Left ventricle myocardium superior (tissue), 1 donor: ENCODE measurements at places on chromosomes 4 and X. TPM values are rescaled to one million over a fixed set of nuclear protein-coding genes. Genes with fewer than 3 reads are reported as not detected.

Gene DCAF12L1
- total RNA-seq: not detected

GRCh38 chr4:85591406-85592098 lies 116.6 kb downstream of the ARHGAP24 start:
- no peak for DNase-seq

DNA sequence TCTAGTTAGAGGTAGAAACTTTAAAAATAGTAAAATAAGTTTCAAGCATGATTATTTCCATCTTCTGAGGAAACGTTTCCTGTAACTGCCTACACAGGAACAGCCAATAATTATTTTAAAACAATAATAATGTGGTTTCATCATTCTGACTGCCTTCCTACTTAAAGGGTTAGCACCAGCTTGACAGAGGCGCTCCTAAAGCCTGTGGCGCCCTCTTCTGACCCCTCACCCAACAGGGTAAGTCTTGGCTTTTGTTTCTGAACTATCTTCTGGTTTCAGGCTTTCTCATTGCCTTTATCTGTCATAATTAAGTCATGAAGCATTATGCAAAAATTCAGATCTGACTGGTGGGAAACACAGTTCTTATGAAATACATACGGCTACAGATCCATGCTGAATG lies 96.7 kb downstream of the ITM2A start:
- DNase-seq: peak; percentile 39

GRCh38 chr4:107213410-107213809 lies 177.3 kb upstream of the DKK2 start:
- DNase-seq: no peak

DNA sequence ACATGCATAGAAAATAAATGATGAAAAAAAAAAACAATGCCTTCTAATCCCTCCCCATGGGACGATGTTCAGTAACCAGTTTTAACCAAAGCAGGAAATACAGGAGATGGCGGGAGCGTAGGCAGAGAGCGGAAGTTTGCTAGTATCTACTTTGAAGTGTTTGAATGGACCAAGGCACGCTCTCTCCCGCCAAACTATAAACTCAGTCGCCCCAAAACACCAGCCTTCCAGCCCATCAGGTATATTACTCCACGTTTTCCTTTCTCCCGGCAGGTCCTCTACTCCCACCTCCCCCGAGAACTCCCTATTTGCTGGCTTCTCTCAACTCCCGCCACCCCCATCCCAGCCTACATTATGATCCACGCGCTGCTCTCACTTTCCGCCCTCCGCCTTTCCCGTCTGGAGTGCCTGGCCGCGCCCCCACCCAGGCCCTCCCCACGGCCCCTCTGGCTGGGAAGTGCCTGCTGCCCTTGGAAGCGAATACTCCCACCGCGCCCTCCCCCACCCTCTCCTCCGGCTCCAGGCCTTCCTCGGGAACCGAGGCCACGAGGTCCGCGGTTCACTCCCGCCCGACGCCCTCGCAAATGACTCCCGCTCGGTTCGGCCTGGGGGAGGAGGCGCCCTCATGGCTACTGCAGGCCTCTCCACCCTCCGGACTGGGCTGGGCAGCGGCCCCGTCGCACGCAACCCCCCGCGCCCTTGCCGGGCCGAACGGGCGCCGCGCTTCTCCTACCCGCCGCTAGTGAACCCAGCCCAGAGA lies 723 bp downstream of the DHX15 start:
- peak; percentile 72 for DNase-seq

GRCh38 chrX:57822818-57823217 lies 87.4 kb downstream of the ZXDA start:
- DNase-seq: no peak

Gene DCAF8L2
- not detected for total RNA-seq

GRCh38 chr4:106746451-106746850 lies 289.7 kb downstream of the DKK2 start:
- no peak for DNase-seq

DNA sequence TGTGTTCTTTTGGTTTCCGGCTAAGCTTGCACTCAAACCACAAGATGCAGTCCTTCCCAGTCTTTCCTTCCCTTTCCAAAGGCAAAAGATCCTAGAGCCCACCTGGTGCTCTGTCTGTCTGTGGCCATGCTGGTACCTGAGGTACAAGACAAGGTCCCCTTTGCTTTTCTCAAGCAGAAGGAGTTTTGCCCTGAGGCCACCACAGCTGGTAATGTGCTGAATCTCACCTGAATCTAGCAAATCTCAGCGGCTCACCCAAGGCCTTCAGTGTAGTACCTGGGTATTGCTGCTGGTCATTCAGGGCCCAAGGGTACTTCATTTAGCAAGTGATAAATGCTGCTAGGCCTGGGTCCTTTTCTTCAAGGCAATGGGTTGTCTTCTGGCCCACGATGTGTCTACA lies 20.5 kb upstream of the KLF8 start:
- DNase-seq: no peak

Gene STARD8
- total RNA-seq: 10.5 TPM

Gene HSD17B13
- 0.15 TPM for total RNA-seq

DNA sequence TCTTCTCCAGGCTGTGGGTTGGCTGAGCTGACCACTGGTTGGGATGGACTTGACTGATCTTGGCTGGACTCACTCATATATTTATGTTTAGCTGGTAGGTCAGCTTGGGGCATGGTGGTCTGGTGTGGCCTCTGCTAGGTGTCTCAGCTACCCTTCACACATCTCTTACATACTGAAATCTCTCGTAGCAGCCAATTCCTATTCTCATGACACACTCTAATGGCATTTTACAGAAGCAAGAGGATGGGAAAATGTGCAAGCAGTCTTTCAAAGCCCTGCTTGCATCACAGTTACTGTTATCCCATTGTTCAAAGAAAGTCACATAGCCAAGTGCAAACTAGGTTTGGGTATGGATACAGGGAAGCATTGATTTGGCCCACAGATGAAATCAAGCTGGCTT lies 55.5 kb upstream of the PCDH18 start:
- DNase-seq: no peak

DNA sequence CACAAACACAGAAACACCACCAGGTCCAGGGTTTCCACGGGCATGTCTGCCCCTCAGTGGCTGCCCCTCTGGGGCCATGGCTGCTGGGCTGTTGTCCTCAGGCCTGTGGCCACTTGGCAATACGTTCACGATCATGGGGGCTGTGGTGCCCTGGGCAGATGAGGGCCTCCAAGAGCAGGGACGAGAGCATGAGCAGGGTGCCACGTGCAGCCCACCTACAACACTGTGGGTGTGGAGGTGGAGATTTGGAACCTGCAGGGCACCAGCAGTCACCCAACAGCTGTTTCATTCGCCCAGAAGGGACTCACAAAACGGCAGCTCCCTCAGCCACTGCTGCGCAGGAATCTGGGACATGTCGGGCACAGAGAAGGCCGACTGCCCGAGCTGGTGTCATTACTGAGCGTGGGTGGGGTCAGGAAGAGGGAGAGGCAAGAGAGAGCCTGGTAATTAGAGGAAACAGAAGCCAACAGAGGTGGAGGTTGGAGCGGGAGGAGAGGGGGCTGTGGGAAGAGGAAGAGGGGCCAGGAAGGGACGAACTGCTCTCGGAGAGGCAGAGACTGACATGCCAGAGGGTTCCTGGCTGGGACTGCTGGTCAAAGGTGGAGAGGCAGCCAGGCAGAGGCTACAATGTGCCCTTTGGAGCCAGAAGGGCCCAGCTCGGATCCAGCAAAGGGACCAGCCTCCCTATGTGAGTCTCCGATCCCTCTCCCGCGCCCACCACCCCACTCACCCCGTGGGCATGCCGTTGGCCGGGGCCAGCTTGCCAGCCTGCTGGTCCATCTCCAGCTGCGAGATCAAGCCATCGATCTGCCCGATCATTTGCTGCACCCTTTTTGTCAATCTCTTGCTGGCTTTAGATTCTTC lies 23.1 kb downstream of the FGFR3 start:
- no peak for DNase-seq

DNA sequence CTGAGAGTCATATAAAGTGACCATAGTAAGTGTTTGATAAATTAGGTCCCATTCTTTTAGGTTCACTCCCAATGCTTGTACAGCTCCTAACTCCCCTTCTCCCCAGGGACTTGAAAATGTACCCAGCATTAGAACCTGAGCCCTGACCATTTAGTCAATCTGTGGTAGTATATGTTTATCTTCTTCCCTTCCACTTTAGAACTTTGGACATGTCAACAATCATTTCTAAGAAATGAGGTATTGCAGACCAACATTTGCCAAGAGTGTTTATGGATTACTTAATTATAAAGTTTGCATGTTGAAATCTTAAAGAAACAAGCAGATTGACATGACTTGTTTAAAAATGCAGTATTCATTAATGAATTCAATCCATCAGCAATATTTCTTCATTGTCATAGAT lies 26.0 kb downstream of the AFM start:
- no peak for DNase-seq

DNA sequence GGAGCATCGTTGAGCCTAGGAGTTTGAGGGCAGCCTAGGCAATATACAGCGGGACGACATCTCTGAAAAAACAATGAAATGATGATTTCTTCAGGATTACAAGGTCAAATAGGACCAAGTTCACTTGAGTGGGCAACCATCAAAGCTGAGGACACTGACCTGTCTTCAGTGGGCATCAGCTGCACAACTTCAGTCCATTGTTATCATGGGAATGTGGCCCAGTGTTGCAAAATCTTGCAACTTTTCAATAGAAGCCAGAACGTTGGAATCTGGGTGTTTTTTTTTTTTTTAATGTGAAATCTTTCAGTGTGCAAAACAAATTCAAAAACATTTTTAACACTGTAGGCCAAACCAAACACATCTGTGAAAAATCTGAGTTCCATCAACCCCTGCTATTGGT lies 155.4 kb upstream of the PLAC1 start:
- DNase-seq: no peak
